Mesendoderm (in vitro differentiated cells): ENCODE measurements at places on chromosomes 1 and 21.

- DNase-seq = no peak
Observed at GRCh38 chr1:143667730-143668129, 304.1 kb downstream of the FAM72C start.

DNA sequence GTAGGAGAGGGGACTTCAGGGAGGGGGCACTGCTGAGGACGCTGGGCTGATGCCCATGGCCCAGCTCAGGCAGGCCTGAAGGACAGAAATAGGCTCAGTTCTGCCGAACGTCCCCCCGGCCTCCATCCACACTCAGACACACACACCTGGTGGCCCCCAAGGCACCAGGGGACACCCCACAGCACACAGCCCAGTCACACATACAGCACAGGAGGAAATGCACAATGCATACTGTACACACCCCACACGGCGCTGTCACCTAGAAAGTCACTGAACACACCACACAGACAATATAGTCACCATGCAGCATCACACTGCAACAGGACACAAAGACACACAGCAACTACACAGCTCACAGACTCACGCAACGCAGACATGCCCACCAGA is 562 bp downstream of the SYTL1 start:
- no peak for DNase-seq

GRCh38 chr1:110240476-110241210 is 30.5 kb downstream of the KCNC4 start:
- DNase-seq = no peak

GRCh38 chr1:239811211-239811885 is 280.3 kb upstream of the FMN2 start:
- peak; percentile 97 for DNase-seq

GRCh38 chr1:30403061-30403645 is 320.2 kb downstream of the MATN1 start:
- no peak for DNase-seq

DNA sequence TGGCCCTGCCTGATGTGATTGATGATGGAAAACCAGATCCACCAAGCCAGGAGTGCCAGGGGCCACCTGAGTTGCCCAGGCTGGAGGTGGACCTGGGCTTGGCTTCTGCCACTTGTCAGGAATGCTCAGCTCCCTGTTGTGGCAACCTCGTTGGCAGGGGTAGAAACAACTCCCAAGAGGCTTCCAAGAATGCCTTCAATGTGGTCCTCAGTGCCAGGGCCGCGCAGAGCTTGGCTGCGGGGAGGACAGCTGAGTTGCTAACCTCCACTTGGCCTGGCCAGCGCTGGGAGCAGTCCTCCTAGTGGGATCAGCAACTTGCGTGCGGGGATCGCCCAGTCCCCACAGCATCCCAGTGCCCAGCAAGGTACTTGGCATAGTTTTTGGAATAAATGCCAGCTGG is 9.0 kb downstream of the MYOM3 start:
- DNase-seq = no peak
